Jurkat, Clone E6-1 (cell line): ENCODE measurements at places on chromosomes 5 and 9.

GRCh38 chr9:133273098-133273497 lies 1.9 kb downstream of the ABO start:
- peak; percentile 51 for DNase-seq

GRCh38 chr9:7707934-7708333 lies 91.6 kb downstream of the DMAC1 start:
- DNase-seq, result no peak

DNA sequence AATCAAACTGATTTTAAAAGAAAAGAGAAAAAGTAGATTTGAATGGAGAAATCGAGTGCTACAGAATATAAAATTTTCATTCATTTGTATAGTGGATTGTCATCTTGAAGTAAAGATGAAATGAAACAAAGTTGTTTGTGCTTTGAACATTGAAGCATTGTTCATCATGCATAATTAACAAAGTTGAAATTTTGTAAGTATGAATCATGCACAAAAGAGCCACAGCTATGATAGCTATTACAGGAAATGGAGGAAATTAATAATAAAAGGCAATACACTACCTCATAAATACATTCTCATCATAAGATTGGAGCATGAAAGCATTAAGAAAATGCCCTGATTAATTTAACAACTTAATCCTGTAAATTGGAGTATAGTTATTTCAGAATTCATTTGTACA lies 153.4 kb upstream of the TLX3 start:
- no peak for DNase-seq

GRCh38 chr5:156628421-156628820 lies 221.7 kb upstream of the PPP1R2B start:
- DNase-seq, result peak; percentile 9

GRCh38 chr9:6226696-6227095 lies 11.1 kb downstream of the IL33 start:
- DNase-seq, result peak; percentile 95

DNA sequence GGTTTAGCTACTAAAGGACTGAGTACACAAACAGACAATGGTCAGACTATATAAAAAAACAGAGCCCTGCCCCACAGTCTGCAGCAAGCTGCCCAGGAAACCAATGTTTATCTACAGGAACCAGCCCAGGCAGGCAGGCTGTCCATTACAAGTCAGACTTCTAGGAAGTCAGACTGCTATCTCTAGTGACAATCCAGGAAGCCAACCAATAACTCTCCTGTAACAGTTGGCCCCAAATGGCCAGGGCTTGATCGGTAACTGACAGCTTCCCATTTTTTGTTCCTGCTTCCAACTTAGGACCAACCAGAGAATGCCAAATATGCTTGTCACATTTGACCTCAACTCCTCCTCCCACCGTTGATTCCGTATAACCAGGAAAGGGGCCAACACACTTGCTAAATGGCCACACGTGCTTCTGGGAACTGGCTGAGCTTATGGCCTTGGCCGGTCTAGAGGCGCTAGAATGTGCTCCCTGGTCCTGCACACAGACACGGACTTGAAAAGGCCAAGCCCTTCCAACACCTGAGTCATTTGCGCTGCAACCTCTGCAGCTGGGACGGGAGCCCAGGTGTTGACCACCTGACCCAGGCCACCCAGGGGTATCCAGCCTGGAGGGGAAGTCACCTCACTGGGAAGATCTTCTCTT lies 79.6 kb upstream of the CDK20 start:
- DNase-seq, result no peak

- no peak for DNase-seq
These were observed 8.8 kb upstream of the TRAF1 start for GRCh38 chr9:120935383-120935857.

DNA sequence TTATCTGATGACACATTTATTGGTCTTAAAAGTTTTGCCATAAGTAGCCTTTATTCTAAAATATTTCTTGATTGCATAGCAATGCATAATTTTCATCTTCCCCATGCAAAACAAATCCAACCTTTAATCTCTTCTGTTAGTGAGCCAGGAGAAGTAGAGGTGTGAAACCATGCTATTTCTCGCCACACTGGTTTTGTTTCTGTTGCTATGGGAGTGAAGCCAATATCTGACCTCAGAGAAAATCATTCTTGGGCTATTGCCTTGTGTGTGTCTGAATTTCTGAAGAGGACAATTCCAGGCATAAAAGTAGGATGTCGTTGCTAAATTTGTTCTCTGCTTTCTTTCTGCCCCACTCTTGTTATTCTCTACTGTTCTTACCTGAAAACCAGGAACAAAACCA lies 183.6 kb downstream of the PTTG1 start:
- no peak for DNase-seq

- DNase-seq, result no peak
These were observed 7.2 kb upstream of the TXNDC8 start for GRCh38 chr9:110344821-110345220.

GRCh38 chr5:110341836-110342235 lies 384.6 kb downstream of the TMEM232 start:
- no peak for DNase-seq

- DNase-seq, result no peak
These were observed 219.0 kb downstream of the COMMD10 start for GRCh38 chr5:116303810-116304209.

- no peak for DNase-seq
These were observed 104.2 kb downstream of the SYK start for GRCh38 chr9:90905822-90906221.

GRCh38 chr9:124365036-124365435 lies 50.2 kb downstream of the PSMB7 start:
- no peak for DNase-seq

DNA sequence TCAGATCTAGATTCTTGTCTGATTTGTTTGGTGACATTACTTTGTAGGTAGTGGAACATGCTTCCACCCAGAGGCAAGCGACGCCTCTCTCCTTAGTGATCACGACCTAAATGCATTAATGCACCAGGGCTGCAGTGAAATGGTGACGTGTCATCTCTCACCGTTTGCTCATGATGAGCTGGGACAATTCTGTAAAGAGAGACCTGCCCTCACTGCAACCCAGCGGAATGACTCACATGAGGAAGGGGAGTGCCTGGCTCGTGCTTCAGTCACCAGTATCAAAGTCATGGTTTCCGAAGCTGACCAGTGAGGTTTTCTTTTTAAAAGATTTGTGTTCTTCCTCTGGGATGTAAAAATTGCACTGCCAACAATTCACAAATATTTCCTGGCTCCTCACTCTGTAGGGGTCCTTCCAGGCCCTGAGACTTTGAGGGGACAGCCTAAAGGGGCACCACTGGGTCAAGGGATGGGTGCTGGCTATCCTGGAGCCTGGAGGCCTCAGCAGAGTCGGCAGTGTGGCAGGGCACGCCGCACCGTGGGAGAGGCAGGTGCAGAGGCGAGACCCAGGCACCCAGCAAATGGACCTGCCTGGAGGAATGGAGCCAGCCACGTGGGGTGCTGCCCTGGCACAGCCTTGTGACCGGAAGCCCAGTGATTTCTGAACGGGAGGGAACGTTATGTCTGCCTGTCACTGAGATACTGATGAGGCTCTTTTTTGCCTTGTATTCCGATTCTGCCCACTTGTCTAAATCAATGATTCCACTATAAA lies 17.3 kb downstream of the QSOX2 start:
- no peak for DNase-seq

- DNase-seq, result no peak
These were observed 497.6 kb downstream of the NTRK2 start for GRCh38 chr9:85167146-85167545.

DNA sequence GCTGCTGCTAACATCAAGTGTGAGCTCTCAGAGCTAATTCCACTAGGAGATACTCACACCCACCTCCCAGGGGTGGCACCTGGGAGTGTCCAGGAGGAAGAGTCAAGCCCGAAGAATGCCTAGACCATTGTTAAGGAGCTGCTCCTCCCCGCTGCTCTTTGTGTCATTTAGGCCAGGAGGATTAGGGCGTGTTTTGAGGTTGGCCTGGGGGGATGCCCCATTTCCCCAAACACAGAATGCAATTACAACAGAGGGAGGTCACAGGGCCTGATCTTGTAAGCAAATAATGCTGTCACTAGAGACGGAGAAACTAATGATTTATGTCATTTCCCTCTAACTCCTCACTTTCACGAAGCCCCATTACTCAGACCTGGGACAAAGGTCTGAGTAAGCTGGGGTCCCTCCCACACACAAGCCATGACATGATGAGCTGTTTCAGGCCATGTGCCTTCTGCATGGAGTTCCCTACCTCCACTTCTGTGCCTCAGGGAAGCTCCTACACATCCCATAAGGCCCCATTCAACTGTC lies 312.5 kb downstream of the ACTL7B start:
- no peak for DNase-seq

GRCh38 chr5:11733840-11734192 lies 170.4 kb downstream of the CTNND2 start:
- no peak for DNase-seq

- no peak for DNase-seq
These were observed 19.7 kb downstream of the MAPKAP1 start for GRCh38 chr9:125687163-125687863.

- DNase-seq, result no peak
These were observed 52.9 kb upstream of the PTPDC1 start for GRCh38 chr9:94031380-94031779.

GRCh38 chr9:136059851-136060670 lies 35.0 kb downstream of the NACC2 start:
- no peak for DNase-seq

GRCh38 chr5:11182441-11183080 lies 421.5 kb upstream of the DAP start:
- DNase-seq, result peak; percentile 21

- no peak for DNase-seq
These were observed 9.9 kb downstream of the HNRNPH1 start for GRCh38 chr5:179613460-179614071.

DNA sequence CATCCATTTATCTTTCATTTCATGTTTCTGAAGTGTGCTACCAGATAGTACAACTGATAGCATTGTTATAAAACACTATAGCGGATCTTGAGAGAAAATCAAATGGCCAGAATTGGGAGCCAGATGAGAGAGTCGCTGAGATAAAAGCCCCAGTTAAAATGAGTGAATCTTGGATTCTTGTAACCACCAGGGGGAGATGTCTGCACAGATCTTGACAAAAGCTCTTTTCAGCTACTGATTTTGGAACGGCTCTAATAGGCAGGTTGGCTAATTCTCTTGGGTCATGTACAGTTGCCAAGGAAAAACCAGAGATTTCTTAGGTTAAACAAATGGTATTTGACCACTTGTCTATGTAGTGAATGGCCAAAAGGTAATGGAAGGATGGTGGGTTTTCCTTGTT lies 21.7 kb downstream of the F2RL2 start:
- peak; percentile 67 for DNase-seq

DNA sequence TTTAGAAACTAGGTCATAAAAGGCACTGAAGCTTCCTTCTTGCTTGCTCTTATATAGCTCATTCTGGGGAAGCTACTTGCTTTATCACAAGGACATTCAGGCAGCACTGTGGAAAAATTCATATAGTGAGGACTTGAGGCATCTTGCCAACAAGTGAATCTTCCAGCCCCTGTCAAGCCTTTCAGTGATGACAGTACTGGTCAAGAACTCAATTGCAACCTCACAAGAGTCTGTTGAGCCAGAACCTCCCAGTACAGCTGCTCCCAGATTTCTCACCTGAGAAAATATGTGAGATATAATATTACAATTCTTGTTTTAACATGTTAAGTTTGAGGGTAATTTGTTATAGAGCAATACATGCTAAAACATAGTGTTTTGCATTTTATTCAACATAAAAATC lies 2011.0 kb upstream of the NUDT12 start:
- no peak for DNase-seq

- no peak for DNase-seq
These were observed 92.9 kb downstream of the INIP start for GRCh38 chr9:112624711-112625707.

DNA sequence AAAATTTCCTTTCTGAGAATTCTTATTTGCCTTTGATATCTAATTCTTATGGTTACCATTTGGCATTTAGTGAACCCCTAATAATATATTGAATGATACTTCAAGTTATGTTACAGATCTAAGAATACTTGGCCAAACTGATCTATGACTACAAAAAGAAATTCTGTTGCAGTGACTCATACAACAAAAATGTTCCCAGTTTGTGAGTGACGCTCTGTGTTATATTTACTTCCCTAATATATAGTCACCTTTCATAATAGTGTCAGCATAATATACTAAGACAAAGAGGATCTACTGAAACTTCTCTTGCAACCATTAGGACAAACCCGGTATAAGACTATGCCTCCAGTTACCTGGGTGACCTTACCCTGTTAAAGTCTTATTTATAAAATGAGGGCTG lies 216.9 kb upstream of the TLX3 start:
- no peak for DNase-seq

DNA sequence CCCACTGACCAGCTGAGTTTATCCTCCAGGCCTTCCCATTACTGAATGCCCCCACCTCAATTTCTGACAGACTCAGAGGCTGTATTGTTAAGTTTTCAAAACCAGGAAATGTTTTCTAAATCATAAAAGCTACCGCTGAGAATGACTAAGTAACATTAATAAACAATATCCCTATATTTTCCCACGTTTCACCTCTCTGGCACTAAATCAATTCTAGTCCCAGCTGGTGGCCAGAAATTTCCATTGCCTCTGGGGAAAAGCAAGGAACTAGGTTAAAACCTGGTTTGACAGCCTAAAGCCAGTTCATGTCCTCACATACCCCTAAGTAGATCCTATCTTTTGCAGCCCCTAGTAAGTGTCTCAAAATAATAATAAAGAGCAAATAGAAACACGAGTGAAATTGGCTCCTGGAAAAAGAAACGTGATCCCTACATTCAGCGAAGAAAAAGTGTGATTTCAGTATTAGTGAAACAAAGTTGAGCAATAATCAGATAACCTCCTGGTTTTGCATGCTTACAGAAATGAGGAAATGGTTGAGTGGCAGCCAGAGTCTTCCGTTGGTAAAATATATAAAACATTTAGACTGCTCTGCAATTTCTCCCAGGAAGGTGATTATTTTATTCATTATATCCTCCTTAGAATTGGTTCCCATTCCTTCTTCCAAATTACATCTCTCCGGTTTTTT lies 110.9 kb downstream of the ESM1 start:
- no peak for DNase-seq

DNA sequence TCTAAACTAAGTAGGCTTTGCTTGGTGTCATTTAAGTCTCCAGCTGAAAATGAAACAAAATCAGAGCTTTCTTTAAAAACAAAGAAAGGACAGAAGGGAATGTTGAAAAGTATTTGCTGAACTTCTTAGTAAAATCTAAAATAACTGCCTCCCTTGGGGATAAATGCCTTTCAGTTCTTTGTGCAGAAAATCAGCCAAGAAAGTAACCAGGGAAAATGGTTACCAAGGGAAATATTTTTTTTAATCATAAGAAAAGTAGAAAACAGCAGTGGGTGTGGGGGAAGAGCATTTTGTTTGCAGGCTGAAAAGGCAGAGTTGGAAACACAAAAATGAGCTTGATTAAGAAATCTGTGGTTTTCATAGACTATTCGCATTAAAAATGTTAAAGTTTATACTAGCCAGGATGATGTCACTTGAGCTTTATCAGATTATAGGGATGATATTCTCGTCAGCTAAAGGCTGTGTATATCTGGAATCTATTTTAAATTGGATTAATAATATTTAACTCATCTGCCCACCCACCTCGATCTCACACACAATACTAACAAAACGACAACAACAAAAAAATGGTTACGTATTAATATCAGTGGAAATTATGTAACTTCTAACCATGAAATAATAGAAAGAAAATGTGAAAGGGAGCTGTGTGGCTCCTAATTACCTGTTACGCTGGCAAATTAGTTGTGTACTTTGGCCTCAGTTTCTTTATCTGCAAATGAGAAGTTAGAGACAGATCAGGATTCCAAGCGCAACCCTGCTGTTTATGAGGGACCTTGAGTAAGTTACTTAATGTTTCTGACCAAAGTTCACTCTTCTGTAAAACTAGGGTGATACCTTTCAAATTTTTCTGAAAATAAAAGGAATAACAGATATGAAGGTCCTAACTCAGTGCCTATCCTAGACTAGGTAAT lies at the start of gene ECM2:
Gene ECM2 (minus strand): TSS at position 51 of the 911 bp plus-strand sequence. CDS start 13,124 bp downstream, outside the sequence.
- no peak for DNase-seq

GRCh38 chr5:161001604-161002003 lies 149.6 kb upstream of the ATP10B start:
- DNase-seq, result no peak
